ENCODE measurements at places on chromosomes 4 and X.

DNA sequence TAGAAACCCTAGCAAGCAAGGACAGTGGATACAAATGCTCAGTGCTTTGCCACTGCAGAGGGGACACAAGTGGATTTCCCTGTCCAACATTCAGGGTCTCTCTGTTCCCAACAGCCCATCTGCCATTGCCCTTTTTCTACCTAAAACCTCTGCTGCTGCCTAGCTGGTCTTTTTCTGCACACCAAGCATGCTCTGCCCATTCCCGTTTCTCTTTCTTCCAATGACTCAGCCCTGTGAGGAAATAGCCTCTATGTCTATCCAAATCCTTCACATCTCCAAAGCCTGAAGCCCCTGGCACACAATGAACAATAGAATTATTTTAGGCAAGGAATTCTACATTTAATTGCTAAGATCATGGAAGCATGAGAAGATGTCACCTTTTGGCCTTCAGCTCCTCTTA is 5.7 kb upstream of the AMELX start:
- no peak for DNase-seq

GRCh38 chrX:104566681-104567501 is 892 bp downstream of the IL1RAPL2 start:
- no peak for DNase-seq

DNA sequence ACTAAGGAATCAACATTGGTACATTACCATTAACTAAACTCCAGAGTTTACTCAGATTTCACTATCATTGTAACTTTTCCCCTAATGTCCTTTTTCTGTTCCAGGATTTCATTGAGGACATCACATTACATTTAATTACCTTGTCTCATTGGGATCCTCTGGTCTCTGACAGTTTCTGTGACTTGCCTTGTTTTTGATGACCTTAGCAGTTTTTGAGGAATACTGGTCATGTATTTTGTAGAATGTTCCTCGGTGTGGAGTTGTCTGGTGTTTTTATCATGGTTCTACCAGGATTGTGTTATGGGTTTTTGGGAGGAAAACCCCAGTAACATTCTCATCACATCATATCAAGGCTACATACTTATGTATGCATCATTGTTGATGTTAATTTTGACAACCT is 95.6 kb upstream of the TBC1D9 start:
- no peak for DNase-seq

GRCh38 chr4:88999392-88999930 is 57.5 kb downstream of the FAM13A start:
- no peak for DNase-seq

DNA sequence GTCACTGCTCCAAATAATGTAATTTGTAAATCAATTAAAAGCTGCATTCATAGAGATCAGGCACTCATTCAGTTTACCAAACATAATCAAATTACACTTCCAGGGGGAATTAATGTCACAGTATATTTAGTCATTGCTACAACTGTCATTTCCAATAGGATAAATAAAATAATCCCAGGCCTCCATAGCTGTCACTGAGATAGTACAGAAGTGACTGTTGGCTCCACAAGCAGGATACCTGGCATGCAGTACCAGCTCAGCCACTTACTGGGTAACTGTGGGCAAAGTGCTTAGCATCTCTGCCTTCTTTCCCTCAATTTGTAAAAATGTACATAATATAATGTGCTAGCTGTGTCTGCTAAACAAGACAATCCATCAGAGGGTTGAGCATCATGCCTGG is 128.1 kb downstream of the CAMK2D start:
- DNase-seq: no peak

DNA sequence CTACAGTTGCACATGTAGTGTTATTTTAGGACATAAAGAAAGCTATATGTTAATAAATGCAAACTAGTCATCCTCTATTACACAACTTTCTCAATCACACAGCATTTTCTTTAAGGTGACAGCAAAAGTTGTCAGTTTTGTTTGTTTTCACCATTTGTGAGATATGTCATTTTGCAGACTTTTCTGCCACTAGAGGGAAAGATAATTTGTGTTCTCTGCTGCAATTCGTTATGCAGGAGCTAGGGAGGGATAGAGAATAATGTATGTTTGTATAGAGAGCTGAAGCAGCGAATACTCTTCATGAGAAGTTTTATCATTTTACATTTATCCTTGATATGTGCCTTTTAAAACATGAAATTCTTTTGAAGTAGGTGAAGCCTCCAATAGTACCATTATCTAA is 670.6 kb upstream of the ATOH1 start:
- DNase-seq: no peak

- no peak for DNase-seq
Measured at GRCh38 chr4:164799410-164799809, 45.5 kb downstream of the SMIM31 start.

DNA sequence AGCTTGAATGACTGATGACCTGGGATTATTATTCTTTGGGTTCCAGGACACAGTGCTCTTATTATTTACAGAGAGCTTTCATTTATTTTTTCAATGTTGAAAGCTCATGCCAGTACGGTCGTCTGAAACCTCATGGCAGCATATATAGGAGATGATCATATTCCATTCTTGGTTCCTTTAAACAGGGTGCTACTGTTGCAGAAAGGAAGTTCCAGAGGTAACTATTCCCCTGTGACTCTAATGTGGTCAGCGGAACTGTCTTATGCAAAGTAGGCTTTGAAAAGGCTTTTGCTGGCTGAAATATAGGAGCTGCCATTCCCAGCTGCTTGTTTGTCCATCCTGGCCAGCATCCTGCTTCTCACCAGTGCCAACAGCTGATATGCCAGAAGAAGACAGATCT is 208.3 kb upstream of the LEF1 start:
- no peak for DNase-seq
